ENCODE measurements at places on chromosomes 6 and 20.

DNA sequence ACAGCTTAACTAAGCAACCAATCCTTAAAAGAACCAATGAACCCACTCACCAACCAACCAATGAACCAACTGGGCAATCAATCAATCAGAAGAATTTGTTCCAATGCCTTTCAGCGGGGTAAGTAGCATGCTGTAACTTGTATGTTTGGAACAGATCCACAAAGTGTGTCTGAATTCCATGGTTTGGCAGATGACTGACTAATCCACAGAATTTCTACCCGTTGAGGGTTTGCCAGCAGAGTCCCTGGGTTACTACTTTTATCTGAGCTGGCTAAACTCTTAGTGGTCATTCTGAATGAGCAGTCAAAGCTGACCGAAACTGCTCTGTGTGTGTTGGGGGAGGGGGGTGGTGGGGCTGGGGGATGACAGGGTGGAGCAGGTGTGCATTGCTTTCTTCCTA, 125.0 kb upstream of the JAG1 start:
- no peak for DNase-seq

GRCh38 chr6:154619146-154619545, 108.7 kb upstream of the CNKSR3 start:
- DNase-seq, result no peak

DNA sequence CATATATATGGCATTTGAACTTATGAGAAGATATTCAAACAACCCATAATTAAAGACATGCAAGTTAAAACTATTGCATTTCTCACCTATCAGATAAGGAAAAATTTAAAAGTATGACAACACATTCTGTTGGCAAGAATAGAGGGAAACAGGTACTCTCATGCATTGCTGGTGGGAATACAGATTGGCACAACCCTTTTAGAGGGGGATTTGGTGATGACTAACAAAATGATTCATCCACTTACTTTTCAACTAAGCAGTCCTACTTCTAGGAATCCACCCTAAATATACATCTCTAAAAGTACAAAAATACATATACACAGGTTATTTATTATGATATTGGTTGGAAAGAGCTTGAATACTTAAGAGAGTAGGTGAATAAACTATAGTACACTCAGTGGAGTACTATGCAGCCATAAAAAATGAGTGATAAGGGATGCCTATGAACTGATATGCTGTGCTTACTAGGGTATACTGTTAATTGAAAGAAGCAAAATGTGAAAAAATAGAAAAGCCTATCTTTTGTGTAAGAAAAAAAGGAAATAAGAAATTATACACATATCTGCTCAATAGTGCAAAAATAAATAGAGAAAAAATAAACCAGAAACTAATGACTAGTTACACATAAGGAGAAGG, 42.2 kb downstream of the ADAT2 start:
- no peak for DNase-seq

DNA sequence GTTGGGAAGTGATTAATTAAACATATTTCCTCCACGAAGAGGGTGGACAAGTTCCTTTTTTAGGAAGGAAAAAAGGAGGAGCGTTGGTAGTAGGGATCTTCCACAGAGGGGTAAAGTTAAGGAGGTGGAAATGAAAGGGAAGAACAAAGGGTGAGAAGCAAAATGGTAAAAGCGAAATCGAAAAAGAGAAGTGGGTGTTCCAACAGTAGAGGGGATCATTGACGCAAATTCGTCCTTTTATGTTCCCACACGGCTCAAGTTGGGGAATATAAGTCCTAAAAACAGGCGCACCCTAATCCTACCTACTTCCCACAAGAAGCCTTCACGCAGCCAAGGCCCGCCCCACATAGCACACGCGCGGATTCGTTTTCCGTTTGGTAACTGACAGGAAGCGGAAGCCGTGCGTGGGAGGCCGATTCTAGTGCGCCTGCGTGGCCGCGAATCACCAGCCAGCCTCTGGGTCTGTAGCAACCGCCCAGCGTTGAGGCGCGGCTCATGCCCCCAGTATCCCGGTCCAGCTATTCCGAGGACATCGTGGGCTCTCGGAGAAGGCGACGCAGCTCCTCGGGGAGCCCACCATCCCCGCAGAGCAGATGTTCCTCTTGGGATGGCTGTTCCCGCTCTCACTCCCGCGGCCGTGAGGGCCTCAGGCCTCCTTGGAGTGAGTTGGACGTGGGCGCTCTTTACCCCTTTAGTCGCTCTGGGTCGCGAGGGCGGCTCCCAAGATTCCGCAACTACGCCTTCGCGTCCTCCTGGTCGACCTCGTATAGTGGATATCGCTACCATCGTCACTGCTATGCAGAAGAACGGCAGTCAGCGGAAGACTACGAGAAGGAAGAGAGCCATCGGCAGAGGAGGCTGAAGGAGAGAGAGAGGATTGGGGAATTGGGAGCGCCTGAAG, at the start of gene NKAPL:
TSS of gene NKAPL (plus strand) at position 421 of the 901 bp plus-strand sequence. CDS start at position 496, 75 bp downstream.
- DNase-seq, result peak; percentile 56

GRCh38 chr6:90293319-90293953, 3.2 kb downstream of the BACH2 start:
- no peak for DNase-seq

DNA sequence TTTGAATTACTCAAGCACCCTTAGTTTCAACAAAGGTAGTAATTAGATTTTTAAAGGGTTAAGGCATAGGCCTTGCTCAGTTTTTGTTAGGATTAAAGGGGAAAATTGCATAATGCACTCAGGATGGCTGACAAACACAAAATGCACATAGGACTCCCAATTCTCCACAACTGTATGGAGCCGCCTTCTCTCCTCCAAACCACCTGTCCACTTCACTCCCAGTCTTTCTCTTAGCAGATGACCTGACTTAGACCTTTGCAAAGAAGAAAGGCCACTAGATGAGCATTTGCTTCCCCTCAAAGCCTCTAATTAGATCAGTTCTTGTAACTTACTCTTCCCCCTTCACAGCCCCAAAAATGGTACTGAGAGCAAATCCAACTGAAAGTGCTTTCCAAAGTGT, 20.1 kb downstream of the NSFL1C start:
- no peak for DNase-seq

DNA sequence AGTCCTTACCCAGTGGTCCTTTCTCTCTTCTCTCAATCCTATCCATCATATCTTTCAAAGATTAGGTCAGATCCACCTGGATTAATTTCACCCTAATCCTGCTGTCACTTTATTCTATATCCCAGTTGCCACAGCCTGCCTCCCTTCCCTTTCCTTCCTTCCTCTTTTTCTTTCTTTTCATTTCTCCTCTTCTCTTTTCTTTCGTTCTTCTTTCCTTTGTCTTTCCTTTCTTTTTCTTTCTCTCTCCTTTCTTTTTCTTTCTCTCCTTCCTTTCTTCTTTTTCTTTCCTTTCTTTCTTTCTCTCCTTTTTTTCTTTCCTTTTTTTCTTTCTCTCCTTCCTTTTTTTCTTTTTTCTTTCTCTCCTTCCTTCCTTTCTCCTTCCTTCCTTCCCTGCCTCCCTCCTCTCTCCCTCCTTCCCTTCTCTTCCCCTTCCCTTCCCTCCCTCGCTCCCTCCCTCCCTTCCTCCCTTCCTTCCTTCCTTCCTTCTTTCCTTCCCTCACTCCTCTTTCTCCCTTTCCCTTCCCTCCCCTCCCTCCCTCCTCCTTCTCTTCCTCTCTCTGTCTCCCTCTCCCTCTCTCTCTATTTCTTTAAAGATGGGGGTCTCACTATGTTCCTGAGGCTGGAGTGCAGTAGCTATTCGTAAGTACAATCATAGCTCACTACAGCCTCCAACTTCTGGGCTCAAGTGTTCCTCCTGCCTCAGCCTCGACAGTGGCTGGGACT, 15.1 kb upstream of the RPN2 start:
- DNase-seq, result no peak

DNA sequence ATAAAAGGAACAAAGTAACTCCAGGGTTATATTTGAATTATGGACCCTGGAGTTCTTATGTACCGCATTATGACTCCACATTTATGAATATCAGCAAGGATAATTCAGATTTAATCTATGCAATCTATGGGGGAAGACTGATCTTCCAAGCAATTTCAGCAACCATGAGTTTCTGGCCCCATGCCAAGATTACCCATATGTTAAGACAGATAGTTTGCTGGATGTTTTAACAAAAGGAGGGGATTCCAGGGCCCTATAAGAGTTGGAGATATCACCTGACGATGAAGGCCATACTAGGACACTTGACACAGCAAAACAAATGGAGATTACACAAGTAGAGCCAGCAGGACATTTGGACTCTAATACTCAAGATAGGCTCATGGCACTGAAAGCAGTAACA, 45.9 kb upstream of the PLN start:
- DNase-seq, result no peak

- no peak for DNase-seq
Measured at GRCh38 chr6:18185624-18186023, 30.4 kb downstream of the KDM1B start.

DNA sequence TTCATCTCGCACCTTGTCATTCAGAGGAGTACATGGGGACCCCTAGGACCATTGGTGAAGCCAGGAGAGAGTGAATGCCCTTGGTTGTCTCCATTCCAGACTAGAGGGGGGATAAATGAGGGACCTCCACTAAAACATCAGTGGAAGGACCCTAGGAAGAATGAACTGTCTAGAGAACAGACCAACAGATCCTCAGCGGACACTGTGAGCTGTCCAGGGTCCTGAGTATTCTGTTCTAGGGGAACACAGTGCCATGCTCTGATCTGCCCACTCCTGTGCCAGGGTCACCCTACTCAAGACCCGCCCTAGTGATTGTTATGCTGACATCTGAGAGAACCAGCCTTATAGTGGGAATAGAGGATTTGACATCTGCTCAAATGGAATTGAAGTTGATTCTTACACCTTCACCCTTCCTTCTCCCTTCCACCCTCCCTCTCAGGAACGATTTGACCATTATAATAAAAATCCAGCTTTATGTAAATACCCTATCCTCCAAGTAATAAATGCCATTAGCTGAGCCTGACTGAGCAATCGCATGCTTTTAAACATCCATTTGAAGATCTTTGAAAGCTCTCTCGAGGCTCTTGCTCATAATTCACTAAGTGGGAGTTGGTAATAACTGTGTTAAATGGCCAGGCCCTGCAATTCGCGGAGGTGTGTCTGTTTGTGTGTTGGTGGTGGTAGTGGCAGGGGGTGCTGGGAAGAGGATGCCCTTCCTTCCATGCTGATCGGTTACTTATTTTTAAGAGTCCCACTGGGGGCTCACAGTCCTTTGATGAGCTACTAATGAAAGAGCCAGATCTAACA, 43.6 kb upstream of the SLC32A1 start:
- no peak for DNase-seq

- DNase-seq, result no peak
Measured at GRCh38 chr6:73579389-73579788, 58.6 kb upstream of the EEF1A1 start.

DNA sequence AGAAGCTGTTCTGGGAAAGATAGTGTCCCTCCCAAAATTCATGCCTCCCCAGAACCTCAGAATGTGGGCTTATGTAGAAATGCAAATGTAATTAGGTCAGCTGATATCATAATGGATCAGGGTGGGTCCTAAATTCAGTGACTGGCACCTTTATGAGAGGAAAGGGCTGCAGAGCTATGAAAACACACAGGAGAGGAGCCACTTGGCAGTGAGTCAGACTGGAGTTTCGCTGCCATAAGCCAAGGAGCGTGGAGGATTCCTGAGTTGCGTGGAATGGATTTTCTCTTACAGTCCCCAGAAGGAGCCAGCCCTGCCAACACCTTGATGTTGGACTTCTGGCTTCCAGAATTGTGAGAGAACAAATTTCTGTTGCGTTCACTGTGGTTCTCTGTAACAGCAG, 249.8 kb upstream of the PMEPA1 start:
- no peak for DNase-seq

DNA sequence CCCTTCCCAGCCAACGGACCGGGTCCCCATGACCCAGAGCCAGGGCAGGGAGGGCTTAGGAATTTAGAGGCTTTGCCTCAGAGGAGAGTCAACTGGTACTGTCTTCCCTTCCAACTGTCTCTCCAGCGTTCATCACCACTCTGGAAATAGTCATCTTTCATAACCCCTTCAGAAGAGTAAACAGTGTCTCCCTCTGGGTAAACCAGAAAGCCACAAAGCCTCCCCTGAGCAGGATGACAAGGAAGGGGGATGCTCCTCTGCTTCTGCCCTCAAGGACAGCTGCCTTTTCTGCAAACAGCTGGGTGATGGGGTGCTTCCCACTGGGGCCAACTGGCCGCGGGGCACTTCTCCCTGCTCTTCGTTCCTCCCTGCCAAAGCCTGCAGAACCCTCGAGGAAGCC, 90.1 kb downstream of the PSMG4 start:
- DNase-seq, result no peak

Data from hippocampal formation (tissue), 2 donors.